EH (cell line): ENCODE measurements at places on chromosomes 6 and 20.

- peak; percentile 60 for DNase-seq
Measured at GRCh38 chr20:35145141-35145564, 2.0 kb downstream of the EDEM2 start.

- no peak for DNase-seq
Measured at GRCh38 chr6:4564801-4565271, 211.4 kb upstream of the CDYL start.

DNA sequence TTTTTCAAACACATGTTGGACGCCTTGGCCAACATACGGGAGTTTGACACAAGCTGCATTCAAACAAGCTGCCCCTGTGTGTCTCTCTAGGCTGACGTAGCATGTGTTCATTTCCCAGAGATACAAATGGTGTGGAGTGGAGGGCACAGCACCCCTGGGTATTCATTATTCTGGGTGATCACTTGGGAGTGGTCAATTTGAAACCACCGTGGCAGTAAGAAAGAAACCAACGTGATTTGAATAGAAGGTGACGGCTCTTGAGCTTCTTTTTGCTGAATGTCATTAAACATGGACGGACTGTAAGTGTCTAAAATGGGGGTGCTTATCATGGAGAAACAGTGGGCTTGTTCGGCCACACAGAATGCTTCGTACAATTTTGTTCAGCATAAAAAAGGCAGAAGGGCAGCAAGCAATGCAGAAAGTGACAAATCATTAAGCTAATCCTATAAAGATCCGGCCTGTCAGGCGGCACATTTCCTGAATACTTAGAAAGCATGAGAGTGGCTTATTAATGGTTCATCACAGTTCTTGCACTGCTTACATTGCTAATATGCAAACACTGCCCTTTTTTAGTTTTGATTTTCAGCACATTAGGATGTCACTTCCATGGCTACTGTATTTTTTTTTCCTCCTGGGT, 1261.9 kb upstream of the CITED2 start:
- no peak for DNase-seq

- DNase-seq: peak; percentile 2
Measured at GRCh38 chr20:5967469-5967868, 17.0 kb downstream of the MCM8 start.

GRCh38 chr6:153108315-153108714, 22.8 kb downstream of the RGS17 start:
- DNase-seq: peak; percentile 51

DNA sequence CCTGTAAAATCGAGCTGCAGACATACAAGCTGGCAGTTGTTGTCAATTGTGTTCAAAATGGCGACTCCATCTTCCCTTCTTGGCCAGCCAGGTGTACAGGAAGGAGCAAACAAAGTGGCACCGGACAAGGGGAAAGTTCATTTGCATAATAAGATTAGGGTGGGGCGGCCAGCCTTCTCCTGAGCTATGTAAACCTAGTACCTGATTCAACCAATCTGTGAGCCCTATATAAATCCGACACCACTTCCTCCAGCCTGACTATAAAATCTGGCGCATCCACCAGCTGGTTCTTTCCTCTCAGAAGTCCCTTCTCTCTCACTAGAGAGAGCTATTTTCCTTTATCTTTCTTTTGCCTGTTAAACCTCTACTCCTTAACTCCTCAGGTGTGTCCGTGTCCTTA, 8.1 kb upstream of the HBS1L start:
- no peak for DNase-seq

- no peak for DNase-seq
Measured at GRCh38 chr20:16710781-16711180, 19.0 kb upstream of the SNRPB2 start.

GRCh38 chr6:43702534-43703440, 15.2 kb upstream of the MRPS18A start:
- DNase-seq: peak; percentile 97

- DNase-seq: no peak
Measured at GRCh38 chr20:34582221-34582620, 23.7 kb downstream of the MAP1LC3A start.

- no peak for DNase-seq
Measured at GRCh38 chr6:166266336-166266735, 41.9 kb downstream of the PRR18 start.

DNA sequence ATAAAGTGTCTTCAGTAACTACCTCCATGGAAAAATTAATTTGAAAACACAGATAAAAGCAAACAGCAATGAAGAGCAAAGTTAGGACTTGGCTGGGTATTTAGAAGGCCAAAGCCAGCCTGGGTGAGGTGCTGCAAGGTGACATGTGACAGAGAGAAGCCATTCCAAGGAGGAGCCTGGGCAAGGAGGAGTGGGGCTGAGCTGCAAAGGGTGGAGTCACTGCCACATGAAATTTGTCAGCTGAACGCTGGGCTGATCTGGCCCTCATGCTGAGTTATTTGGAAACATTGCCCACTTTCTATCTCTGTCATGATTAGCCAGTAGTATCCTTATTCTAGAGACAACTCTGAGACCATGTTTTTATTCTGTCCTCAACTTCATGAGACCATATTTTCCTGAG, 76.3 kb downstream of the PERP start:
- no peak for DNase-seq

- DNase-seq: peak; percentile 3
Measured at GRCh38 chr6:23316131-23316530, 746.8 kb downstream of the HDGFL1 start.

- peak; percentile 39 for DNase-seq
Measured at GRCh38 chr6:111681860-111682259, 76.2 kb upstream of the TRAF3IP2 start.

DNA sequence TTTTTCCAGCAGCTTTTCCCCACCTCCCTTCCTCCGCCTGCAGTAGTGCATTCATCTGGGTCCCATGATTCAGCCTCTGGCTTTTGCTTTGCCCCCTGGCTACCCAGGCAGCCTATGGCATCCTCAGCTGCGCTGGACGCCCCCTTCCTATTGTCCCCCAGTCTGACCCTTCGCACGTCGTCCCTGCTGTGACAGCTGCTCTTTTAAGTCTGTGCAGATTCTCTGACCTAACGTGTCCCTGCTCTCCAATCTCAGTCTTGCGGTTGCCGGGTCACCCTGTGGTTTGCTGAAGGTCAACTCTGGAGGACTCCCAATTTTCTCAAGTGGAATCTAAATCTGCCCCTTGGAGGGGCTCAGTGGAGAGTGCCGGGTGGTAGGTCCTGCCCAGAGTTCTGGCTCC, 294.3 kb downstream of the CDC5L start:
- peak; percentile 24 for DNase-seq

GRCh38 chr6:133948472-133948871, 4.6 kb upstream of the TBPL1 start:
- no peak for DNase-seq

GRCh38 chr6:115618256-115618655, 442.4 kb downstream of the FRK start:
- peak; percentile 31 for DNase-seq

DNA sequence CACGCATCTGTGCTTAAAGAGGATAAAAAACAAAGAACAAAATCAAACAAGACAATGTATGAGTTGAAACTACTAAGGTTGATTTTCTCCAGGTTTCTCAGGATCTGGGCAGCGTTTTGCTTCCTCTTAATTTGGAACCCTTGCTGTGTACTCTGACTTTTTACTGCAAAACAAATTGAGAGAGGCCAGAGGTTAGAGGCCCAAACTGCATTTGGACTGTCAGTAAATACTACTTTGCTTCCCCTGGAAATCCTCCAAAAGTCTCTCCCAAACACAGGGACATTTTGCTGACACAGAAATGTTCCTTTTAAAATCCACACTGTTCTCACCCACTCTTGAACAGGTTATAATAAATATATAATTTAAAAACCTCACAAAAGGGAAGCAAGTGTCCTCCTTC, 1.1 kb downstream of the ARG1 start:
- no peak for DNase-seq

GRCh38 chr6:83605517-83605916, 93.2 kb downstream of the PRSS35 start:
- DNase-seq: no peak

DNA sequence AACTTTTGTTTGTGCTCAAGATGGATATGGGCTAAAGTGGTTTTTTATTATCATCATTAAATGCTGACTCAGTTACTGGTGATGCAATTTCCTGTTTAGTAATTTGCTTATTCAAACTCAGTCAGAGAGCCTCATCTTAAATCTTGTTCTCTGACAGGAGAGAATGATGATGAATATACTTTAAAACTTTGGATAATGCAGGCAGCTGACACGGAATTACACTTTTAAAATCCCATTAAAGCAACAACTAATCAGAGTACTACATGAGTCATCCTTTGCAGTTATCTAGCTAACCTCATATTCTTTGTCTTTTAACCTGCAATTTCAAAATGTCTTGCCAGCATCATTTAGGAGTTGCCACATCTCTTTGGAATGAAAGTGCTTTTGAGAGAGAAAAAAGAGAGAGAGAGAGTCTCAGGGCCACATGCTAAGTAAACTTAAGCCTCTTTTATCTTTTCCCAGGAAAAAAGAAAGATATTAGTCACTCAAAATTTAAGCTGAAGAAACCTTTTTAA, 9.2 kb upstream of the C6orf141 start:
- peak; percentile 79 for DNase-seq

- DNase-seq: no peak
Measured at GRCh38 chr20:22623211-22623610, 38.8 kb upstream of the FOXA2 start.

- DNase-seq: peak; percentile 93
Measured at GRCh38 chr6:134750669-134751068, 199.2 kb downstream of the ALDH8A1 start.

GRCh38 chr6:15534974-15535373, 127.9 kb downstream of the DTNBP1 start:
- no peak for DNase-seq

DNA sequence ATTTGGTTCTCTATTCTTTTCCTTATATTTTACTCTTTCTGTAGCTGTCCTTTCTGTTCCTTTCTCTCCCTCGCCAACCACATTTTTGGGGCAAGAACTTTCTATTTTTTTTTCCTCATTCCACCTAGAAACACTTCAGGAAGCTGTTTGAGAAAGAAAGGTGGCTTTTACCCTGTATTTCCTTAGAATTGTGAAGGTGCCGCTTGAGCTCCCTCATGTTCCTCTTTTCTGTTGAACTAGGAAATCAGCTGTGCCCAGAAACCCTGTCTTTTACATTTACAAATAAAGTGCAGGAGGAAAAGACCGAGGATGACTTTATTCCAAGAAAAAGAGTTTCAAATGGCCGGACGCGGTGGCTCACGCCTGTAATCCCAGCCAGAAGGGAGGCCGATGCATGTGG, 38.2 kb downstream of the OR2B2 start:
- DNase-seq: no peak

- DNase-seq: no peak
Measured at GRCh38 chr20:24823989-24824693, 124.9 kb upstream of the CST7 start.

DNA sequence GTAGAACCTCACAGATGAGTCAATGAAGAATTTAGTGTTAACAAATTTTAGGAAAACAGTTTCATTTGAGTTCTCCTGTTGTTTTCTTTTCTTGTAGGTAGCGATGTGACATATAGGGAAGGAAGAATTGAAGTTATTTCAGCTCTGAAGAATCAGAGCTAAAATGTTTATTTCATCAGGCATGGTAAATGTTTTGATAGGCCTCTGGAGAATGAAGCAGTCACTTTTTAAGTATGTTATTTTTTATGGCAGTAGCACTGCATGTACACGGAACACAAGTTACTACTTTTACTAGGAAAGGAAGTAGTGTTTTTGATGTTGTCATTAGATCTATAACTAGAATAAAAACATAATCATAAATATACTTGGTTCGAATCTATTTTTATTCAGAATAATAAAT, 1357.3 kb upstream of the CITED2 start:
- peak; percentile 69 for DNase-seq

- DNase-seq: no peak
Measured at GRCh38 chr6:151804585-151805285, 2.7 kb upstream of the ESR1 start.

DNA sequence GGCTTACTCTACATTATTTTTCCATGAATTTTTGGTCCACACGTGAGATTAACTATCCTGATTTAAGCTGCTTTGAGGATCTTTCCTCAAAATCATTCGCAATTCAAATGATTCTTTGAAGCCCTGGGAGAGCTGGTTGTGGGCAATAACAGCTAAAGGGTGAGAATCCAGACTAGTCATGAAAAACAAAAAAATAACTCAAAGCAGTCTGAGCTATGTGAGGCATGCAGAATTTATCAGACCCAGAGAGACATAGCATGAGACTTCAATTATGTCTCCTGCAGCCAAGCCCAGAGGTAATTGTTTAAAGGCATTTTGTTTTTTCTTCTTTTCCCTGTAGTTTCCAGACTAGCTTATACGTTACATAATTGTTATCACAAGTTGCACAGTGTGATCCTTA, 517.3 kb upstream of the PTCHD4 start:
- DNase-seq: peak; percentile 59

GRCh38 chr6:28408076-28408802, 8.7 kb upstream of the ZSCAN12 start:
- DNase-seq: no peak

- DNase-seq: no peak
Measured at GRCh38 chr20:62614085-62614960, 28.0 kb upstream of the SLCO4A1 start.

DNA sequence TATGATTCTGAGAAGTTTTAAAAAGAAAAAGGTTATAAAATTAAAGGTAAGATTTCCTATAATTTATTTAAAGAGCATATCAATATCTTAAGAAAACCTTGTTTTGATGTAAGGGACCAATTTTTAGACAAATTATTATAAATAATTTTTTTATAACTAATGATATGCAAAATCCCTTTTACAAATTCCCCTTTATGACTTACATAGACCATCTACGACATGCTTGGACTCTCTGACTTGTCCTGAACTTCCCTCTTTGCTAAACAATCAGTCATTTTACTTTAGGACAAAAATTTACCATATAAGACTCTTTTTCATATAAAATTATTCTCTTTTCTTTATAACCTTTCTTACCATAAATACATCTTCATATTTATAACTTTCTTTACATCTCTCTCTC, 15.3 kb upstream of the ANGPT4 start:
- no peak for DNase-seq

- no peak for DNase-seq
Measured at GRCh38 chr6:12916006-12916405, 199.4 kb downstream of the PHACTR1 start.

GRCh38 chr6:5046430-5046829, 38.7 kb upstream of the PPP1R3G start:
- no peak for DNase-seq

DNA sequence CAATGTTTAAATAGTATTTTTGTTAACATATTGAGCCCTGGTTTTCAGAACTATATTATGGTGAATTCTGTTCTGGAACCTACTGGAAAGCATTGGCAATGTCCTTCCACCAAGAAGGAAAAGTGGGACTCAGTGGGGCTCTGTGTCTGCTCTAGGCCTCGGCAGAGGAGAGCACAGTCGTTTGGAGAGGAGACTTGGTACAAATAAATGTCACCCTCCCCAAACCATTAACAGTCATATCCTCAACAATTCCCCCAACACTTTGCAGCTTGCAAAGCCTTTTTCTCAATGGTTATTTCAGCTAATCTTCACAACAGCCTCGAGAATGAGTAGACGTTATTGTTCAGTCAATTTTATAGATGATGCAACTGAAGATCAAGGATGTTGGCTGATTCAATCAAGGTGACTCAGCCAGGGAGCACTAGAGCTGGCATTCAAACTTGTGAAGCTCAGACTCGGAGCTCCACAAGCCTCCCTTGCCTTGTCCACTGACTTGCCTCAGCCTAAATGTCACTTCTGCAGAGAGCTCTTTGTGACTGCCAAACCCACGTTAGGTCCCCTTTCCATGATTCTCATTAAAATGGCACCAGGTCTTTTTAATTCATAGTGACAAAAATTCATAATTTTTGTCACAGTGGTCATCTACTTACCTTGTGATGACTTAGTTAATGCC, 60.6 kb downstream of the TOX2 start:
- DNase-seq: peak; percentile 90
